ENCODE measurements at places on chromosomes 3 and 15. TPM values are rescaled to one million over a fixed set of nuclear protein-coding genes. Genes with fewer than 3 reads are reported as not detected.

GRCh38 chr3:30702828-30703397 lies 96.5 kb downstream of the TGFBR2 start:
- DNase-seq, result no peak

- no peak for DNase-seq
These were observed 1055.7 kb upstream of the EPHA6 start for GRCh38 chr3:95758707-95759106.

GRCh38 chr3:46853441-46854415 lies 9.5 kb downstream of the MYL3 start:
- no peak for DNase-seq

GRCh38 chr3:17489139-17489538 lies 253.3 kb downstream of the TBC1D5 start:
- peak; percentile 40 for DNase-seq

GRCh38 chr3:128254967-128255366 lies 101.7 kb downstream of the EEFSEC start:
- DNase-seq, result no peak

GRCh38 chr15:60576044-60576443 lies 97.1 kb upstream of the ICE2 start:
- DNase-seq, result no peak

DNA sequence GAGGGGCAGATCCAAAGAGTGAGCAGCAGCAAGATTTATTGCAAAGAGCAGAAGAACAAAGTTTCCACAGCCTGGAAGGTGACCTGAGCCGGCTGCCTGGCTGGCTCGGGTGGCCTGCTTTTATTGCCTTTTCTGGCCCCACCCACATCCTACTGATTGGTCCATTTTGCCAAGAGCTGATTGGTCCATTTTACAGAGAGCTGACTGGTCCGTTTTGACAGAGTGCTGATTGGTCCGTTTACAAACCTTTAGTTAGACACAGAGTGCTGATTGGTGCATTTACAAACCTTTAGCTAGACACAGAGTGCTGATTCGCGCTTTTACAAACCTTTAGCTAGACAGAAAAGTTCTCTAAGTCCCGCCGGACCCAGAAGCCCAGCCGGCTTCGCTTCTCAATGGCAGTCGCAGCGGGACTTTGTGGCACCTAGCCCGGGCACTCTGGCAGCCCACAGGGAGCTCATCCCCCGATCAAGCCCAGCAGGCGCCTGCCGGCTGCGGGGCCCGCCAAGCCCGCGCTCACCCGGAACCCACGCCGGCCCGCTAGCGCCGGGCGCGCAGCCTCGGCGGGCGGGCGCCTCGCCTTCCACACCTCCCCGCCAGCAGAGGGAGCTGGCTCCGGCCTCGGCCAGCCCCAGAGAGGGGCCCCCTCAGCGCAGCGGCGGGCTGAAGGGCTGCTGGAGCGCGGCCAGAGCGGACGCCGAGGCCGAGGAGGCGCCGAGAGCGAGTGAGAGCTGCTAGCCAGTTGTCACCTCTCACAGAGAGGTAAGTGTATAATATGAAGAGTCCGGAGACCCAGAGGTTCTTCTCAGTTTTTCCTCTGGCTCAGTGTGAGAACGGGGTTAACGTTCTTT lies 339.2 kb downstream of the CHL1 start:
- DNase-seq, result no peak

DNA sequence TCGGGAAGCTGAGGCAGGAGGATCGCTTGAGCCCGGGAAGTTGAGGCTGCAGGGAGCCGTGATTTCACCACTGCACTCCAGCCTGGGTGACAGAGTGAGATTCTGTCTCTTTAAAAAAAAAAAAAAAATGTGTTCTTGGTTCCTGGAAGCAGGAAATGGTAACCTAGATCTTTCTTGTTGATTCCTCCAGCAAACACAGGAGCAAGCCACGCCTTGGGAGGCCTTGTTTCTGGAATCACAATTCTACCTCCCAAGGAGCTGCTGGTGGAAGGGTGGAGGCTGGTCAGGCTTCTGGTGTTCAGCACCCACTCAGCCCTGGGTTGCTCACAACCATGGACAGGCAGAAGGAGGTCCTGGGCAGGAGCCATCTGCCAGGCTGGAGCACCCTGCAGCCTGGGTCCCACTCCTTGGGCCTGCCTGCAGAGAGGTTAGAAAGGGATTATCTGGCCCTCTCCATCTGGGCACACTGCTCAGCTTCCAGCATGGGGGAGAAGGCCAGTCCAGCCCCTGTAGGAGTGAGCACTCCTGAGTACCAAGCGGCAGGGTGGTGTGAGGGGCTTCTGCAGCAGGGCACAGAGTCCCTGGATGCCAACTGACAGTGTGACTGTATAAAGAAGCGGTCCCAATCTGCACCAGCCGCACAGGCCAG lies 65.6 kb downstream of the ABTB1 start:
- peak; percentile 57 for DNase-seq

DNA sequence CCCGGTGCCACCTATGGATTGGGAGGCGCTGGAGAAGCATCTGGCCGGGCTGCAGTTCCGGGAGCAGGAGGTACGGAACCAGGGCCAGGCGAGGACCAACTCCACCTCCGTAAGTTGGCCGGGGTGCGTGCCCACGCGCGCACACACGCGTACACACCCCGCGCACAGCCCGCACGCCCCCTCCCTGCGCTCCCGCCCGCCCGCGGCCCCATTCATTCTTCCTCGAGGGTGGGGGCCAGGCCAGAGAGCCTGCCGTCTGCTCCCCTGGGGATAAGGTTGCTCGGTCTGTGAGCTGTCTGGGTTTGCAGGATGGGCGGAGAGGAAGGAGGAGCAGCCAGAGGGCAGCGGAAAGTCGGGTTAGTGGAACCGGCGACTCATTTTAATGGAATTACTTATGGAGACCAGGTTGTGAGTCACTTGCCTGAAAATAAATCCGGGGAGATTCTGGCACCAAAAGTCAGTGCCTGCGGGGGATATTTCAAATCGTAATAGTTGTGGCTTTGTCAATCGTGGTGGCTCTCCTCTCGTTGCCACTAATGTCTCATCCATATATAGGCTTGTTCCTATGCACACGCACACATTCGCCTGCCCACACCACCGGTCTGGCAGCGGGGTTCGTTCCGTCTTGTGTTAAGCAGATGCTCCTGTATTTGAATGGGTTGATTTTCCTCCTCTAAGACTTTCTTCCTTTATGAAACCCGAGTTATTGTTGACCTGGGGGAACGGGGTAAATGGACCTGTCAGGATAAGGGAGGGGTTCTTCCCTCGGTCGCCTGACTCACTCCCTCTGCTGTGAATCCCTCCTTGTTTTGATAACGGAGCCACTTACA lies 223.4 kb upstream of the IL12A start:
- peak; percentile 98 for DNase-seq

ARPIN gene
- total RNA-seq, result 8.9 TPM

DNA sequence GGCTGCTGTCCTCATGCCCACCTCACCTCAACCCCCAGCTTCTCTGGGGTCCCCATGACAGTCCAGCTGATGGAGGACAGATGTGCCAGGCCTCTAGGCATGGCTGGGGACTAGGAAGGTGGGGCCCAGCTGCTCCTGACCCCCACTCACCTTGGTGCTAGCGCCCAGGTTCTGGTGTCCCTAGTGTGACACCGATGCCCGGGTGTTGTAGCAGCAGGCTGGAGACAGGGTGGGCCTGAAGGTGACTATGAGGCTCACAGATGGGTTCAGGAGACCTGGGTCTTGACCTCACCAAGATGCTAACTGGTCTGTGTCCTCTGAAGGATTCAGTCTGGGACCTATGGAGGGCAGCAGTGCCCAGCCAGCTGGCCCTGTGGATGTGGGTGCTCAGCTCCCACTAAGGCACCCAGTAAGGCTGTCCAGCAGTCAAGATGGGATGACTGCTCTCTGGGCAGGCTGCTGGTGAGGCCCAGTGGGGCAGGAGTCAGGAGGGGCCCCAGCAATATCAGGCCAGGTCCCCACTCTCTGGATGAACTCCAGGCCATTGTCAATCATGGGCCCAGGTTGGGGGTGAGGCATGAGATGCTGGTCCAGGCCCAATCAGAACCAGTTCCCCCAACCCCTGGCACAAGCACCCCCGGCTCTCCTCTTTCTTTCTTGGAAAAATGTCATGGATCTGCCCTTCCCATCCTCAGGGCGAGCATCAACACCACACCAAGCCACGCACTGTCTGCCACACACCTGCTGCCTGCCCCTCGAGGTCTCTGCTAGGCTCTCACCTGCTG lies 33.0 kb downstream of the ALDH1L1 start:
- DNase-seq, result no peak
